Fibroblast of skin of right biceps (primary cell): ENCODE measurements at places on chromosomes 16 and 17.

- DNase-seq, result peak; percentile 73
These were observed 5.6 kb downstream of the SF3B3 start for GRCh38 chr16:70529051-70529777.

DNA sequence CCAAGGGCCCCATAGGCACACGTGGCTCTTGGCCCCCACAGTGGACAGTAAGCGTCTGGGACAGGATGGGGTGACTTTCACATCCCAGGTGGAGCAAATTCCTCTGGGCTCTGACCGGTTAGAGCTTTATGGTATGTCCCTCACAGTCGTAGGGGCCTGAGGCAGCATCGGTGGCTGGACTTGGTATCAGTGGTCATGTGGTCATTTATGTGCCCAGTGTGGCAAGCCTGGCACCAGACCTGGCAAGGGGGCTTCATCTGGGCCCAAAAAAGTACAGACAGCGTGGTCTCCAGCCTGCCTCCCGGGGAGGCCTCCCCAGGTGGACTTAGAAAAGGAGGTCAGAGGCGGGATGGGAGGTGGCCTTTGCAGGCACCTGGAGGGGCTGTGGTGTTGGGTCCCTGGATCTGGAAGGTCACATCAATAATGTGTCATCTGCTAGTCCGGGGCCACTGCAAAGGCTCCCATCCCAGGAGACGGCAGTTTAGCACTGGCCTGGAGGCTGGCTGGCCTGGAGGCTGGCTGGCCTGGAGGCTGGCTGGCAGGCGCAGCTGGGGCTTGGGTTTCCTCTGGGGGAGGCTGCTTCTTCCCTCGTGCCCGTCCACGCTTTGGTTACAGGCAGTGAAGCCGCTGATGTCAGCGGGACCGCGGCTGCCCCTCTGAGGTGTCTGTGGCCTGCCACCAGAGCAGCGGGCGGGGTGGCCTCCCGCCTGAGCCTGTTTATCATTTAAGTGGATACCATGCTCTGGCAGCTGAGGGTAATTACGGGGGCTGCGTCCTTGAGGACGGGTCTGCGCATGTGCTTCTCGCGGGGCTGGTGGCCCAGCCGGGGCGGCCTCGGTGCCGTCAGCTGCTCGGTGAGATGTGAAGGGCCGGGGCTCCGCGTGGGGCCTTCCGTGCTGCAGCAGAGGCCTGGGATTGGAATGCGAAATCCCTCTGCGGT is 20.7 kb upstream of the CBX4 start:
- no peak for DNase-seq

DNA sequence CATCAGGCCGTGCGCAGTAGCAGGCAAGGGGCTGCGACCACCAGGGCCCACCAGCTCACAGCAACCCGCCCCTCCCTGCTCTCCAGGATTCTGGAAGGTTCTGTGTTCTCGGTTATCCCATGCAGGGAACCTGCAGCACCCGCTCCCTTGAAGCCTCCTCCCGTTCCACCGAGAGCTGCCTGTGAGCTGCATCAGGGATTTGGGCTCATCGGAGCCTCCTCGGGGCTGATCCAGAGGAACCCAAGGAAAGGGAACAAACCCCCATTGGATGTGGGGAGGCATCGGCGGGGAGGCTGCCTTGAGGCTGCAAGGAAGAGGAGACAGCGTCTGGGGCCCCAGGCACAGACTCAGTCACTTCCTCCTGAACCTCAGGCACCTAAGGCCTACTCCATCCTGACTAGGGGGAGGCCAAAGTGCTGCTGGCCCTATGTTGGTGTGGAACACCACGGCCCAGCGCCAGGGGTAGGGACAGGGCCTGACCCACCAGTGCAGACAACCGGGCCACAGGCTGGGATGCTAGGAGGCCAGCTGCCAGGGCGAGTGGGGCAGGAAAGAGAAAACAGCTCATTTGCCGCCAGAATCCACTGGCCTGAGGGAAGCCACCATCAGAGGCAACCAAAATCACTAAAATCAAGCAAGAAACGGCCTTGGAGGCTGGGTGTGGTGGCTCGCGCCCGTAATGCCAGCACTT is 14.4 kb upstream of the LGALS3BP start:
- no peak for DNase-seq

DNA sequence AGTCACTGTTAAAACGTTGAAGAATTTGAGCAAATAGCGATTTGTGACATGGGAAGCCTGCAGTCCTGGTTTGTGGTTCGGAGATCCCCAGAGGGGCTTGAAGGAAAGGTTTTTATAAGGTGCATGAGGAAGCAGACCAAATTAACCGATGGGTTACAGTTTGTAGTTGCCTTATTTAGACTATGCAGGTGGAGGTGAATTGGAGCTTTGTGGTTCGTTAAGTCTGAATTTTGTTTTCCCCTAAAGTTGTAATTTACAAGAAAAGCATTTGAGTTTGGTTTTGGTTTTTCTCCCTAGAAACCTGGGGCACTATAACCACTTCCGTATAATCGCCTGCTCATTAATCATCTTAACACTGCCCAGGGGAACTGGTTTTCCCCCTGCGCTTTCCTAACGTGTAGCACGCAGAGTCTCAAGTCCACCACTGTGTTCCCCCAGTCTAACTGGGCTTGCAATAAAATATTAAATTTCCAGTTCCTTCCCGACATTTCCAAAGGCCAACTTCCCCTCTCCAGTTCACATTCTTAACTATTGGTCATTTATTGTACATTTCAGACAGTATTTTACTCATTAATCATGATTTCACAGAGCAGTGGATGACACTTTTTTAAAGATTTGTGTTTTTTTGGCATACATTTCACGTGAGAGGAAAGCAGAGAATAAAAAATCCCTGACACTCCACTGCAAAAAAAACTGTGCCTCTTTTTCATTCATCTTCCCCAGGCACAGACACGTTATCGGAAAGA is 932 bp downstream of the ZNF267 start:
- peak; percentile 55 for DNase-seq

DNA sequence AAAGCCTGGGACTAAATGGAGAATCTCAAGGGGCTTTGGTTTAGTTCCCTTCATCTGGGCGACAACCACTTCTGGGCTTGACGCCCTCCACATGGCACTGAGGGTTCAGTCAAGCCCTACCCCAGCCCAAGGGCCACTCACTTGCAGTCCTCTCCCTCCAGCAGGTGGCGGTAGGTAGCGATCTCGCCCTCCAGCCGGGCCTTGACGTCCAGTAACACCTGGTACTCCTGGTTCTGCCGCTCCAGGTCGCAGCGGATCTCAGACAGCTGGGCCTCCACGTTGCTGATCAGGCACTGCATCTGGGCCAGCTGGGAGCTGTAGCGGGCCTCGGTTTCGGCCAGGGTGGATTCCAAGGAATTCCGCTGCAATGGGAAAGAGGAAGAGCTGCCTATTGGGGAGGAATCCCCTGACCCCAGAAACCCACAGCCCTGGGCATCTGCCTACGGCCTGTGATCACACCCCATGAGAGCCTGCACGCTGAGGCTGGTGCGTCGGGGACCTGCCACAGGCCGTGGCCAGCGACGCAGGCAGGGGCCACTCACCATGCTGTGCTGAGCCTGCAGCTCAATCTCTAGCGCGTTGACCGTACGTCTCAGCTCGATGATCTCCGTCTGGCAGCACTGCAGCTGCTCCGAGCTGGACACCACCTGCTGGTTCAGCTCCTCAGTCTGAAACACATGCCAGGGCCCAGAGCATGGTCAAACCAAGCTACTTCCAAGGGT is 2.7 kb downstream of the KRT36 start:
- no peak for DNase-seq

GRCh38 chr16:67881621-67882161 is 3.0 kb upstream of the NRN1L start:
- DNase-seq, result no peak

DNA sequence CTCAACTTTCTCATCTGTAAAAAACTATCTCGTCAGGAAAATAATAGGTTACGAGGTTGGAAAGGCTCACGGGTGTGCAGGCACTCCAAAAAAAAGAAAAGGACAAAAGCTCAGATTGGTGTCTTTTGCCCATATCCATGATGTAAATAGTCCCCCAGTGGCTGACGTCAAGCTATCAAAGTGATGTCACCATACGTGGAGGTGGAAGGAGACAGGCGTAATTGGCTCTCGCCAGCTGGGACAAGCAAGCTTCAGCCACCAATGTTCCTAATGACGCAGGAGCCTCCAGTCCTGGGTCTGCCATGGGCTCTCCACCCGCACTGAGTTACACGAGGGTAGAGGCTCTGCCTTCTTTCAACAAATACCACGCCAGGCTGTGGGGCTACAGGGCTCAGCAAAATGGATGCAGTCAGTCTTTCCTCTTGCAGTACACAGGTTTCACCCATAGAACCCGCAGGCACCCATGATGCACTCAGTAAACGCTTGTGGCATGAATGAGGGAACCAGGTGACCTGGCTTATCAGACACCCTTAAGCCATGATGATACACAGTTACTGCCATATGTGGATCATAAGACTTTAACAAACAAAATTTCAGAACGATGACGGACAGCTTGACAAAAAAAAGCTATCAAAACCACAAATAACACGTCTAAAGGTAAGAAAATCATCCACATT is 50.5 kb downstream of the COTL1 start:
- DNase-seq, result no peak

DNA sequence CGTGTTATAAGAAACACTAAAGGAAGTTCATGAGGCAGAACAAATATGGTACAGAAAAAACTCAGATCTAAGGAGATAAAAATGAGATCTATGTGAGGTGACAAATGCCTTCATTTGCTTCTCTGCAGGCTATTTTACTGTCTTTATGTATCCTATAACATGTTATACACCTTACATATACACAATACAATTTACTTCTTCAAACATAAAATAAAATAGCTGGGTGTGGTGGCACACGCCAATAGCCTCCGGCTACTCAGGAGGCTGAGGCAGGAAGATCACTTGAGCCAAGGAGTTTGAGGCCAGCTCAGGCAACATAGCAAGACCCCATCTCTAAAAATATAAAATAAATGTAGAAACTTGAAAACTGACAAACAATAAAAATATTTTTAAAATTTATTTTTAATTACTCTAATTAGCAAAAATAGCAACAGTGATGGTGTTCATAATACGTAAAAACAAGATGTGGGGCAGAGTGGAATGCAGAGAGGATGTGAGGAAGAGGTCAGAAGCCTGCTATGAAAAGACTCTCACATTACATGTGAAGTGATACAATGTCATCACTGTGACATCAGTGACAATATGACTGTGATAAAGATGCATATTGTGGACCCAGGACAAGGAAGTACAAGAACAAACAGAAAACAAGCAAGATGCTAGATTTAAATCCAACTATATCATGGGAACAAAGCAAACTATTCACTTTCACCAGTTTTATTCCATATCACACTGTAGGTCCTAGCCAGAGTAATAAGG is 31.0 kb downstream of the VPS53 start:
- DNase-seq, result no peak

GRCh38 chr17:21303441-21304065 is 19.0 kb downstream of the MAP2K3 start:
- DNase-seq, result no peak

DNA sequence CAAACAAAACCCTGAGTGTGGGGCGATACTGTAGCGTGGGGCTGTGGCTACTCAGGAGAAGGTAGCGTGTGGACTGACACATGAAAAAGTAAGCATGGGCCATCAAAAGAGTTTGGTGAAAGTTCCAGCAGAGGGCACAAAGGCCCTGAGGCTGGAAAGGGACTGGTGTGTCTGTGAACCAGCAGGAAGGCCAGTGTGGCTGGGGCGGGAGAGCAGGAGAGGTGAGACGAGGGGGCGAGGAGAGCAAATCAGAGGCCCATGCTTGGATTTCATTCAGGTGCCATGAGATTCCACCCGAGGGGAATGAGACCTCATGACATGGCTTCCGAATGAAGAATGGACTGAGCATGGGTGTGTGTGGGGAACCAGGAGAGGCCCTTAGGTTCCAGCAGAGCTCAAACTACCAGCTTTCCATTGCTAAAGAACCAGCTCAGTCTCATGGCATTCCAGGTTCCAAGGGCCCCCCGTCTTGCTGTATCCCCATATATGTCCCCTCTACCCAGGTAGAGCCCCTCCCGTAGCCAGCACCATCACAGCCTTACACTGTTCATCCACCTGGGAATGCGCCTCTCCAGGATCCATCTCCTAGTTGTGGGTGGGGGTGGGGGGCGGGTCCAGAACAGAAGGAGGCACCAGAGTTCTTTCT is 31.1 kb downstream of the TRPV2 start:
- no peak for DNase-seq

- no peak for DNase-seq
These were observed 56.4 kb upstream of the SLC25A19 start for GRCh38 chr17:75345514-75346167.

DNA sequence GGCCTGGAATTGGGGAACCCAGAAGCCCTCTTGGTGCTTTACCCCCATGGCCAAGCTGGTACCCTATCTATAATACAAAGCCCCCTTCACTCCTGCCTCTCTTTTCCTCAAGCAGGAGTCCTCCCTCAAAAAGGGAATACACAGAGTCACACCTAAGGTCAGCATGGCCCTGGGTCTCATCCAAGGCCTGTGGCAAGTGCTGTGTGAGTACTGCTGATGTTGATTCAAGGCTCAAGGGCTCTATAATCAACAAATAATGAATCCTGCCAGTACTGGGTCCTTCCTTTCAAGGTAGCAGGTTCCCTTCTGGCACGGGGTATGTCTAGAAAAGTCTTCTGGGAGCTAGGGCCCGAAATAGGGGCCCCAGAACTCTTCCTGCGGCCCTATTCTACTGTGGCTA is 187.3 kb downstream of the CYB561 start:
- no peak for DNase-seq

GRCh38 chr17:80485846-80486245 is 9.4 kb upstream of the NPTX1 start:
- no peak for DNase-seq

GRCh38 chr16:17154981-17155380 is 315.8 kb downstream of the XYLT1 start:
- no peak for DNase-seq

DNA sequence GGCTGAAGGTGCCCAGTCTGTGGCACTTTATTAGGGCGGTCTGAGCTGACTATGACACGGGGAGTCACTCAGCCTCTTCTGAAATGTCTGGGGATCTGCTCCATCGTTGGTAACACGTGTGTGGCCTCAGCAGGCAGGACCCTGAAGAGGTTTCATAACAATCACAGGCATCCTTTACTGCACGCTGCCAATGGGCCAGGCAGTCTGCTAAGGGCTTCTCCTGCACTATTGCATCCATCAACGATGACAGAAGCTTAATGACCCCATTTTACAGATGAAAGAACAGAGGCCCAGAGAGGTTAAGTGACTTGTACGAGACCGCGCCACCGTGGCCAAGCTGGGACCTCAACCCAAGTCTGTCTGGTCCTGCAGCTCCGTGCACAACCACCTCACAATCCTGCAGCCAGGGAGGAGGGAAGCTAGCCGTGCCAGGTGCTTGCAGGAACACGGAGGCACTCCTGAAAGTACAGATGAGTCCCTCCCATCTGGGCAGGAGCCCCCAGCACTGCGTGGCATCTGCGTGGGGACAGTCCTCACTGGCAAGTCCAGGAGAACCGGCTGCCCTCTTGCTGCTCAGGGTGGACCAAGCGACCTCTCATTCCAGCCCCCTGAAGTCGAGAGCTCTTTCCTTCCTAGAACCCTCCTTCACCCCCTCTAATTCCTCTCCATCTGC is 40.0 kb downstream of the RPH3AL start:
- DNase-seq, result no peak

DNA sequence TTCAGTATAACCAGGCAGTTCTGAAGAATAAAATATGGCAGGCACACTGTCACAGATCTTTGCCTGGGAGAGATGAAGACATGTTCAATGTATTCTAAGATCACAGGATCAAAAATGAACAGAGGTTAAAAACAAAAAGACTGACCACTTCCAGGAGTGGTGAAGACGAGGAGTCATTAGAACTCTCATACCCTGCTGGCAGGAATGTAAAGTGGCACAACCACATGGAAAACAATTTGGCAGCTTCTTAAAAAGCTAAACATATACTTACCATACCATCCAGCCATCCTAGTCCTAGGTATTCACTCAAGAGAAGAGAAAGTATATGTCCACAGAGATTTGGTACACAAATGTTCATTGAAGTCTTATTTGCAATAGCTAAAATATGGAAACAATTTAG is 406.3 kb downstream of the NPIPA8 start:
- DNase-seq, result peak; percentile 3
